ENCODE measurements at places on chromosomes 3 and 15.

- peak; percentile 58 for DNase-seq
These were observed 165.2 kb upstream of the UMPS start for GRCh38 chr3:124565013-124565412.

DNA sequence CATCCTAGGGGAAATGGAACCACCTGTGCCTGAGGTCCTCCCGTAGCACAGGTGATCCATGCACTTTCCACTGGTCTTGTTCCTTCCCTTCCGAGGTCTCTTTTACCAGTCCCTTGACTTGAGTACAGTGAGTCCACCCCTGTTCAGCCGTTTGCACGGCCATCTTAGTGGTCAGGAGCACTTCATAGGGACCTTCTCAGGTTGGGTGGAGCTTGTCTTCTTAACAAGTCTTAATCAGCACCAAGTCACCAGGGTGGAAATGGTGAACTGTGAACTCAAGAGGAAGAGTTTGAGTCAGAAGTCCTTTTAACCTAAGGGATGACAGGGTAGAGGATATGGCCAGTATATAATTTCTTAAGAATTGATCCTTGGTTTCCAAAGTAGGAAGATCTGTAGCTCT lies 21.4 kb downstream of the ARL8B start:
- DNase-seq: no peak

GRCh38 chr3:160577556-160578195 lies 12.3 kb upstream of the KPNA4 start:
- DNase-seq: no peak

DNA sequence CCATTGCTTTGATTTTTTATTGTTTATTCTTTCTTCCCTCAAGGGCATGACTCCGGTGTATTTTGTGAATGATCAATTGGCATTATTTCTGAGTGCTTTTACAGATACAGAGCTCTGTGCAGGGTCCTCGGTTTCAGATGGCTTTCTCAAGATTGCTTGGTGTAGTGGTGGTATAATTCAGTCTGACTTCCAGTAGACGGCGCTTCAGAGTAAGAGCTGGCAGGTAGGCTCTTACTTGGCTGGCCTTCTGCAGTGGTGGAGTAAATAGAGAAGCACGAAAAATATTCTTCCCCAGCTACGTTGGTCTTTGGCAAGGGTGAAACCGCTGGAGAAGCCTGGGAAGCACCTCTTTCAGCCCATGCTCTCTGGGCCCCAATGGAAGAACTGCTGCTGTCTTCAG lies 723.0 kb upstream of the BCHE start:
- no peak for DNase-seq
